ENCODE measurements at places on chromosomes 12 and 14.

GRCh38 chr12:86247871-86248270, 8.3 kb downstream of the MGAT4C start:
- DNase-seq, result no peak

GRCh38 chr12:79156846-79157463, 292.4 kb downstream of the SYT1 start:
- no peak for DNase-seq

- no peak for DNase-seq
These were observed 2.9 kb downstream of the RILPL2 start for GRCh38 chr12:123433615-123434014.

- DNase-seq, result no peak
These were observed 258.7 kb upstream of the BTG1 start for GRCh38 chr12:92404259-92404894.

GRCh38 chr12:48185181-48185919, 1.9 kb downstream of the CCDC184 start:
- DNase-seq, result no peak

DNA sequence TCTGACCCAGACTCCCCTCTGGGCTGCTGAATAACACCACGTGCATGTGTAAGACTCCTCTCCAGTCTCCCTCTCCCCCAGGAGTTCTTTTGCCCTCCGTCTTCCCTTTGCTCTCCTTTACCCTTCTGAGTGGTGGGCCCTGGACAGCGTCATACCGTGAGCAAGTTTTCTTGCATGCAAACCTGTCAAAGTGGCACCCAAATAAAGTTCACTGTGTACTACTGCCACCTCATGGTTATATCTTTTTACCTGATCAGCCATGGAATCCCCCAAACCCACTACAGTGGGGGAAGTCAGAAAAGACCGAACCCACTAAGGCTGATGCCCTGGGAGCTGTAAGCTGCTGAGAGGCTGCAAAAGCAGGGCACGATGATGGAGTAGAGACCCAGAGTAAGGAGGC, 131.1 kb upstream of the VRK1 start:
- no peak for DNase-seq

DNA sequence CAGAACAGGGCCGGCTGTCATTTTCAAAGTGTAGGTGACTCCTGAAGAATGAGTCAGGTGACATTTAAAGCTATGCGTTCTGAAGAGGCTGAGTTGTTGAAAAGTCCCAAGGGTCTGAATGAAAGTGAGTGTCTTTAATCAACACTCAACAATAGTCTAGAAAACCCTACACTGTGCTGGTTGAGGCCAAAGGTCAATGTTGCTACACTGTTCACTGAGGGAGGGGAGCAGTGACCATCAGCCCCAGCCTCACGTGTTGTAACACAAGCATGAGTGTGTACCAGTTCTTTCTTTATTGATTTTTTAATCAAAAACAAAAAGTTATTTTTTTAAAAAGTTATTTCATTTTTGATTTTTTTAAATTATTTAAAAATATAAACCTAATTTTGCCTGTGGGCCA, 418.8 kb upstream of the LRFN5 start:
- no peak for DNase-seq

DNA sequence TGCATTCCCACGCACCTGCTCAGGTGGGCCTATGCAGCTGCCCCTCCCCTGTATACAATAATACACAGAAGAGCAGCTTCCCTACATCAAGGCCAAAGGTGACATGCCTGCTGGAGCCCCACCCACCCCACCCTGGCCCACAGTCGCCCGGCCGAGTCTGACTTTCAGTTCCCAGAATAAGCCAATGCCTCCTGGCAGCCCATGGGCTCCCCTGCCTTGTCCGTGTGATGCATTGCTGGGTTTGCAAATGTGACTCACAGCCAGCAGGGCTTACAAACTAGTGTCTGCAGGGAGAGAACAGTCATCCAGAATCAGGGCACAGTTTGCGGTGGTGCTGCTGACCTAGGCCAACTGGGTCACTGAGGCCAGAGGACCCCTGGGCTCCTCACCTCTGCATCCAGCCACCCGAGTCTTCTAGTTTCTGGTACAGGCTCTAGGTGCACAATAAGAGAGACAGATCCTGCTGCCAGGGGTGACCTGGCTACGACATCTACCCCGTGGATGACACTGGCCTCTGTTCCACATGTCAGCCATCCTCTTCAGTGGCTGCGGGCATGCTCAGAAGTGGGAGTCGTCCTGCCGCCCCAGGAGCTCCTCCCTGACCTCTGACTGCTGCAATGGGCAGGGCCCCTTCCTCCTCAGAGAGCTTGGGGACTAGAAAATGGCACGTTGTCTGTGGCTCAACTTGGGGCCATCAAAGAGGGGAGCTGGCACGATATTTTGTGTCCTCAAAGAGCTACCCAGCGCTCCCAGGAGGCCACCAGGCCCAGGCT, 84.5 kb downstream of the CHGA start:
- no peak for DNase-seq

DNA sequence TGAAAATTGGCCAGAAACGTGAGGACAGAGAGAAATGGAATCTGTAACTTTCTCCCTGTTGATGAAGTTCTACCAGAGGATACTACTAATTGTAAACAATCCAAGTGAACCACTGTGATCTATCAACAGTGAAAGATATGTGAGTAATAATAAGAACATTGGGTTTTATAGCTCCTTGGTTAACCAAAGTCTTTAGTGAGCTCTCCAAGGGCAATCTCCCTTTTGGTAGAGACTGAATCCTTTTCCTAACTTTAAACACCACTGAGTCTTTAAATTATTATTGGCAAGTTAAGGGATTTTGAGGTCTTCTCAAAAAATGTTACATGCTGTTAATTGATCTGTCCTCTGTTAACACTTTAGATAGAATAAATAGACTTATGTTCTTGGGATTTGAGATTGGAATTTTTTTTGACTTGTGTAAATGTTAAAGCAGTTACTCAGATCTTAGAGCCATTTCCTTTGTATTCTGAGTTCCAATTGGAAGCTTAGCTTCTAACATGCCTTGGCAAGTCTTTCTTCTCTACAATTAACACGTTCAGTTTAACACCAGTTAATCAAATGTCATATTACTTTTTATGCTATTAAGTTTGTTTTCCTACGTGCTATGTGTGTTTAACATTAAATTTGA, 338.2 kb upstream of the DDHD1 start:
- no peak for DNase-seq
